RPMI8226 (cell line): ENCODE measurements at places on chromosomes 13 and 19.

DNA sequence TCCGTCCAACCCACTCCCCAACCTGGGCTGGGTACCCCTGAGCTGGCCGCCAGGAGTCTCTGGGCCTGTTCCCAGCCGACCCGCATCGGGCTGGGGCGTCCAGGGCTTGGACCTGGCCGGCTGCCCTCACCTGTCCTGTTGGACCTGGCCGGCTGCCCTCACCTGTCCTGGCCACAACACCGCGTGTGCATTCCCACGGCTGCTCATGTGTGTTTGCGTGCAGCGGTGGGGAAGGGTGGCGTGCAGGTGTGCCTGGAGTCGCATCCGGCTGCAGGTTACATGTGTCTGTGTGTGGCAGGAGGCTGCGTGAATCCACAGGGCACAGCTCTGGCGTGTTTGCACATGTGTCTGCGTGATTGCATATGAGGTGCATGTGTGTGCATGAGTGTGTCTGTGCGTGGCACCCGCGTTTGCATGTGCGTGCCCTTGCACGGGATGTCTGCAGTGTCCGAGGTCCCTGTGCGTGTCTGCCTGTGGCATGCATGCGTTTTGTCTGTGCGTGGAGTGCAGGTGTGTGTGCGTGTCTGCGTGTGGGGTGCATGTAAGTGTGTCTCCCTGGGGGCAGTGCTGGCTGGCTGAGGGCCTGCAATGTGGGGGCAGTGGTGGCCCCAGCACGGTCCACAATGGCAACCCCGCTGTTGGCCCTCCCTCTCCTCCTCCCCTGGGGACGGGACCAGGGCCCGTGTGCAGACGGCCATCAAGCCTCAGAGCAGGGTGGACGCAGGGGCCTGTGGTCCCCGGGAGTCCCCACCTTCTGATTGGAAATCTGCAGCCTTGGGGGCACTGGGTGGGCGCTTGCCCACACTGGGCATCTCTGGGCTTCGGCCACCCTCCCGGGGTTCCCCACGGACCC lies 3.4 kb downstream of the EFNA2 start:
- DNase-seq, result no peak

DNA sequence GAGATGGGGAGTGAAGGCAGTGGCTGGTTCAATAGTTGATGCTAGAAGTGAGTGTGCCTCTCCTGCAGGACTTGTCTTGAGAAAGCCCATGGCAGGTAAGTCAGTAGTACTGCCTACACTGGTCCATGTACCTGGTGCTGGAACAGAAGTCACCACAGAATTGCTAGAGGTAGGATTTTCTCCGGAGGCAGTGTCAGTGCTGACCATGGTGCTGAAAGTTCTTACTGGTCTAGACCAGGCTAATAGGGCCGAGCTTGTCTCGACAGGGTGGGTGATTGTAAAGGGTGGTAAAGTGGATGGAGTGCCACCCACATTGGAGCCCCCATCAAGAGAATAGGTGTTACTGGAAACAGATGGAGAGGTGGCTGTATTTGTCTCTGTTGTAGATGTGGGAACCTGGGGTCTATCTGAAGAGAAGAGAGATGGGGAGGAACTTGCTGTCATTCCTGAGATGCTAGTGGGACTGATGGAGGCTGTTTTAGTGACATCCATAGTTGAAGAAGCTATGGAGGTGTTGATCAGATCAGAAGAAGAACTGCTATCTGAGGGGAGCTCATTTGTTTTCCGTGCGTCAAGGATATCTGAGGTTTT lies 36.6 kb downstream of the MUC16 start:
- DNase-seq, result peak; percentile 54

DNA sequence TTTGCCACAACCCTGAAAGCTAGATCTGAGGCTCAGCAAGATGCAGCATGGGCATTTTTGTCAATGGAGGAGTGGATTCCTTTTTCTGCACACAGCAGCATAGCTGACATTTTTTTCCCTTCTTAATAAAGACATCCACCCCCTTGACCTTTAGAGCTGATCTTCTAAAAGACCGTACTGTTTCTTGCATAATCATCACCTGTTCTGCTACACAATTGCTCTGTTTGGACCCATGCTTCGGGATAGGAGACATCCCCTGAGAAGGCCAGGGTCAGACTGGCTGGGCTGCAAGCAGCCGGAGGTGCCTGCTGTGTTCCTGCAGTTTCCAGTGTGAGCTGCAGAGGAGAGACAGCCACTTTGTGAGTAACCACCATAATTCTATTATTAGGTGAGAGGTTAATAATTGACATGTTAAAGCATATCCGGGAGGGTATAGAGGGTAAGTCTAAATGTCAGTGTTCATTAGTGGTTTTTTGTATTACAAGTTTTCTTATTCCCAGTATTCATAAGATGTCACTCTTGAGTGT lies 108.5 kb upstream of the C1QTNF9B start:
- DNase-seq, result no peak

- no peak for DNase-seq
These were observed 32.9 kb downstream of the TSHZ3 start for GRCh38 chr19:31316201-31316951.

DNA sequence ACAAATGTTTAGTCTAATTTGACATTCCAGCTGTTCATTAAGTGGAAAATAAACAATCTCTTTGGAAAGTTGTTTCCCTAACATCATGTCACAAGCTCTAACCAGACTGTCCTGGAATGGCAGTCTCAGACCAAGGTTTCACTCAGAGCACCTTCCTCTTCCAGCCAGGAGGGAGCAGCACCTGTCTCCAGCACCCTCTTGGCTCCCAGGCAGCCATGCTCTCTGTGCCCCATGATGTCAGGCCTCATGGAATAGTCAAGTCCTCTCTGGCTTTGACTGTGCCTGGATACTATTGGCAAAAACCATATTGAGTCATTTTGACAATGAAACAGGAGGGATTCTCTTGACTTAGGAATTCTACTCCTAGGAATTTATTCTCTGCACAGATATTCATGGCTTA lies 171.4 kb downstream of the OXGR1 start:
- peak; percentile 6 for DNase-seq

- DNase-seq, result no peak
These were observed 5.8 kb downstream of the POU4F1 start for GRCh38 chr13:78597602-78597932.

GRCh38 chr19:46408664-46409039 lies 4.7 kb downstream of the CCDC8 start:
- DNase-seq, result no peak

- no peak for DNase-seq
These were observed at the start of gene TMEM272 for GRCh38 chr13:51844862-51845573. TMEM272 (minus strand) TSS chr13:51845177; CDS start chr13:51838530, 6,647 bp downstream.

DNA sequence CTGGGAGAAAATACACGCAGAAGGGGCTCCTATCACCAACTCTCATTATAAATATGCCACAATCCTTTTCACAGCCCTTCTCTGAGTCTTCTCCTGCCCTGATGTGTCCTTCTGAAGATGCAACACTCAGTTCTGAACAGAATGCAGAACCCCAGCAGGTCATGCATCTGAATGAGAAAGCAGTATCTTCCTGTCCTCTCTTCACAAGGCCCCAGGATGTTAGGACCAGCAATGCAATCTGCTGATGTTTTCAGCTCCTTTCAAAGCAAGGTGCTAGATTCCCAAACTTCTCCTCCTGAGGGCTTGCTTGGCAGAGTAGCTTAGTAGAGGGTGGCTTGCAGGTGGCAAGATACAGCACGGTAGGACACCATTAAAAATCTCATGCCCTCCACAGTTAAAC lies 22.3 kb upstream of the DOCK9 start:
- DNase-seq, result no peak

- no peak for DNase-seq
These were observed 82.2 kb upstream of the CSNK1A1L start for GRCh38 chr13:37187621-37188020.

DNA sequence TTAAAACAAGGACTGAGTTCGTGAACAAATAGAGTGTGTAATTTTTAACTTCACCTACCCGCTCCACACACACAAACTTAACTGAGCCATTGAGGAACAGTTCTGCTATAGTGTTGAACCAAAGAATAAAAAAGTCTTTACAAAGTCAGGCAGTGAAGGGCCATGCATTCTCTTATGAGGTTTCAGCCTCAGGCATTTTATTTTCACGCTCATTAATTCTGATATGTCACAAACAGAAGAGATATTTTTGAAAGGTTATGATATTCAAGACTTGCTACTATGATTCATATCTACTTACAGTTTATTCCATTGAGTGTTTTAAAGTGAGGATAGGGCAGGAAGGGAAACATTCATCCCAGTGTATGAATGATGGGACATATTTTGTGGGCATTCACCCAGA lies 282.2 kb downstream of the SLITRK5 start:
- DNase-seq, result no peak

DNA sequence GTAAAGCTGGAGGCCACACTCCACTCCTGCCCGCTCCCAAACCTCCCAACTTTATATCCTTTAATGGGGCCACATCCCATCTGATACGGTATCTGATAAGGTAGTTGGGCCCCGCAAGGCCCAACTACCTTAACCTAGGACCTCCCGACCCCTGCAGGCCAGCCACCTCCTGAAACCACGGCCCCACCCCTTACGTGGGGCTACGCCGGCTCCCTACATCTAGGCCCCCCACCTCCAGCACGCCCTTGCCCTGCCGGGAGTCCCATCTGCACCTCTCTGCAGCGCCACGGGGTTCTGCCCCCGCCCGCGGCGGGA lies 2.2 kb downstream of the IGFLR1 start:
- DNase-seq, result no peak

GRCh38 chr19:54638683-54639082 lies 8.4 kb downstream of the LILRB1 start:
- no peak for DNase-seq

GRCh38 chr19:6734096-6734696 lies 3.2 kb downstream of the GPR108 start:
- DNase-seq, result no peak

DNA sequence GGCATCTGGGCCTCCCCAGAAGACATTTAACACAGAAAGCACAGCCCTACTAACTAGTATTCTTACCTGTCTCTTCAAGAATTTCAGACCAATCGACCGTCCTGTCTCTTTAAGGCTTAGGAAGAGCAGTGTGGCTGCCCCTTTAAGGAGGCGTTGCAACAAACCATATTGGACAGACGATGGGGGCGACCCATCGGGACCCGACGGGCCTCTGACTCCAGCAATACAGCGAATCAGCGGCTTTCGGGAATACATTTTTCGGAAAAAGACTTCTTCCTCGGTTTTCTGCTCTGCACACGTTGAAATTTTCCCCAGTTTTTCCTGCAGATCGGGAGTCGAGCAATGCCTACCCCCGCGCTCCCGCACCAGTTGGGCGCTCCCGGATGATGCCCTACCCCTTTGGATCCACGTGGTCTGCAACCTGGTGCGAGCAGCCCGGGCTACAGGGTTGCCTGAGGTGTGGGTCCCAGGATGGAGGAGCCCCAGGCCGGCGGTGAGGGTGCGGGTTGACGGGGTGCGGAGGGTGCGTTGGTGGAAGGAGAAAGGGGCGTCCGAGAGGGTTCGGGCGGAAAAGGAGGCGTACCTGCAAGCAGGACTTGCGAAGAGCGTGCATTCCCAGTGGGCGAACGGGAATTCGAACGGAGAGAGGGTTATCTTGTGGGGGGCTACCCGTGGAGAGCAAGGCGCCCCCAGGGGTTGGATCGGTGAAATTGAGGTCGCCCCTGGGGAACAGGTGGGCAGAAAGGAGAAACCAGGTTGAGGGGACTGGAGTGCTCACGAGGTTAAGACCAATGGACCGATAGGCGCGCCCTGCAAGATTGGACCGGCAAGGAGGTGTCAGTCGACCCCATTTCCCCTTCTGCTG lies at the start of gene POLR1G:
POLR1G (plus strand) TSS at position 419 of the 865 bp plus-strand sequence; CDS start at position 472, 53 bp downstream.
- DNase-seq, result peak; percentile 84

GRCh38 chr19:35144600-35145436 lies 1.8 kb downstream of the FXYD7 start:
- peak; percentile 61 for DNase-seq

DNA sequence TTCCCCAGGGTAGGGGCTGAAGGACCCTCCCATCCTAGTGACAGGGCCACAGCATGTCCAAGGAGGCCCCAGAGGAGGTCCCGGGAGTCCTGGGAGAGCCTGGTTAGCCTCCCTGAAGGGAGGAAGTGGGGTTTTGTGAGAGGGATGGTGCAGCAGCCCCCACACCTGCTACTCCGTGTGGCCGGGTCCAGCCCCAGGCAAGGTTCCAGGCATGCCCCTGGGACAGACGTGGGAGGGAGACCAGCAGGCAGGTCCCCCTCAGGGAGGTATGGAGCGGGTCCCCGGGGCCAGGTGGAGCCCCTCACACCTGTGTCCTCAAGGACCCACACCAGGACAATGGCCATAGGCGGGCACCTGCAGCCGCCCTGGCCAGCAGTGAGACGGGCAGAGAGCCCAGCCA lies 1.9 kb upstream of the F7 start:
- no peak for DNase-seq
